ENCODE measurements at places on chromosomes 16 and 17. TPM values are rescaled to one million over a fixed set of nuclear protein-coding genes. Genes with fewer than 3 reads are reported as not detected.

KCNJ18 gene
- total RNA-seq: not detected

DYNLL2 gene
- 17.7 TPM for total RNA-seq

SEPTIN1 gene
- under 0.01 TPM for total RNA-seq

MAF gene
- total RNA-seq: 29.0 TPM

KRTAP2-2 gene
- total RNA-seq: not detected

MIS12 gene
- 5.8 TPM for total RNA-seq

HIGD1B gene
- not detected for total RNA-seq

CD300LD gene
- not detected for total RNA-seq

CDH3 gene
- 0.16 TPM for total RNA-seq

DCTN5 gene
- total RNA-seq: 84.8 TPM

CALB2 gene
- under 0.01 TPM for total RNA-seq

KRTAP4-3 gene
- not detected for total RNA-seq

SLC16A5 gene
- total RNA-seq: 10.6 TPM

DHODH gene
- total RNA-seq: 2.2 TPM

C17orf78 gene
- total RNA-seq: not detected

OSGIN1 gene
- 2.7 TPM for total RNA-seq

UBTF gene
- 46.3 TPM for total RNA-seq

TPSAB1 gene
- total RNA-seq: not detected

PIRT gene
- total RNA-seq: not detected

CACNB1 gene
- 7.1 TPM for total RNA-seq

APOH gene
- not detected for total RNA-seq

HLF gene
- total RNA-seq: 0.09 TPM

KIF2B gene
- not detected for total RNA-seq

ABCC12 gene
- total RNA-seq: not detected

SLC47A2 gene
- not detected for total RNA-seq

CSH2 gene
- not detected for total RNA-seq

NR1D1 gene
- total RNA-seq: 2.2 TPM

TAF1C gene
- total RNA-seq: 14.4 TPM

CMTM2 gene
- total RNA-seq: not detected

DOC2B gene
- under 0.01 TPM for total RNA-seq

BLMH gene
- 31.1 TPM for total RNA-seq

KRT13 gene
- total RNA-seq: 0.17 TPM

MILR1 gene
- total RNA-seq: 7.9 TPM

ESRP2 gene
- 0.16 TPM for total RNA-seq

RSKR gene
- 2.0 TPM for total RNA-seq

TOP2A gene
- 1.7 TPM for total RNA-seq

C17orf67 gene
- 0.60 TPM for total RNA-seq

MT4 gene
- total RNA-seq: not detected

REXO5 gene
- 5.7 TPM for total RNA-seq

TVP23C gene
- total RNA-seq: 32.6 TPM

VWA3A gene
- 0.09 TPM for total RNA-seq

KRT24 gene
- total RNA-seq: not detected

SPNS3 gene
- total RNA-seq: not detected

CCL3 gene
- not detected for total RNA-seq

TP53TG3C gene
- total RNA-seq: not detected
